Naive B cell (primary cell): ENCODE measurements at places on chromosomes 3 and 15.

GRCh38 chr15:95563634-95564033 lies 766.9 kb upstream of the NR2F2 start:
- DNase-seq = no peak

GRCh38 chr3:155398046-155398445 lies 104.6 kb upstream of the STRIT1 start:
- no peak for DNase-seq

DNA sequence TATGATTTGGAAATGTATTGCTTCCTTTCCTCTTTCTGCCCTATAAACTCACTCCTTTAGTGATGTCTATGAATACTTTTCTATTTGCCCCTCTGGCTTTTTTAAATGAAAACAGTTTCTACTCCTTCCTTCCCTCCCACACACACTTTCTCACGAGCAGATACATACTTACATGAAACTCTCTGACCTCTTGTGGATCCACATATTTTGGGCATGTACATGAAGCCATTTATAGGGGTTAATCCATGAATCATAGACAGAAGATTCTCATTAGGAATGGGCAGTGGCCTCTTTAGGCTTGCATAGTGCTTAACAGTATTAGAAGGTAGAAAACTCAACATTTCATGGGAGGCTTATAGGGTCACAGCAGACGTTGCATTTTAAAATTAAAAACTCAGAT lies 24.8 kb downstream of the ANAPC13 start:
- DNase-seq = no peak

- DNase-seq = no peak
These were observed 84.0 kb downstream of the DUT start for GRCh38 chr15:48415036-48415886.

- no peak for DNase-seq
These were observed 383.9 kb upstream of the DPH6 start for GRCh38 chr15:35929740-35930444.
